Stimulated activated CD8-positive, alpha-beta memory T cell treated with anti-CD3 and anti-CD28 coated beads, Interleukin-2, amount 100 ng/mL, for 48 hours (primary cell): ENCODE measurements at places on chromosomes 6 and 20.

- no peak for DNase-seq
Measured at GRCh38 chr20:10263385-10264165, 44.9 kb downstream of the SNAP25 start.

- DNase-seq = no peak
Measured at GRCh38 chr20:25076731-25077609, 5.0 kb downstream of the VSX1 start.

GRCh38 chr6:21348146-21348503, 245.4 kb upstream of the SOX4 start:
- no peak for DNase-seq

DNA sequence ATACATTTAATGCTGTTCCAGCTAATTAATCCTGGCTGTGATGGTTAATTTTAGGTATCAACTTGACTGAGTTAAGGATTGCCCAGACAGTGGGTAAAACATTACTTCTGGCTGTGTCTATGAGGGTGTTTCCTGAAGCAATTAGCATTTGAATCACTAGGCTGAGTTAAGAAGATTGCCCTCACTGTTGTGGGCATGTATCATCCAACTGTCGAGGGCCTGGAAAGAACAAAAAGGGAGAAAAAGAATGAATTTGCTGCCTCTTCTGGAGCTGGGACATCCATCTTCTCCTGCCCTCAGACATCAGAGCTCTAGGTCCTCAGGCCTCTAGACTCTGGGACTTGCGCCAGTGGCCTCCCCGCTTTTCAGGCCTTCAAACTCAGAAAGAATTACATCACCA, 34.3 kb downstream of the SDHAF4 start:
- no peak for DNase-seq

- no peak for DNase-seq
Measured at GRCh38 chr20:38144598-38144973, 20.5 kb downstream of the TGM2 start.

GRCh38 chr6:148064406-148065134, 278.1 kb upstream of the SASH1 start:
- DNase-seq = no peak

- DNase-seq = no peak
Measured at GRCh38 chr20:33082546-33082945, 3.1 kb downstream of the BPIFB4 start.

DNA sequence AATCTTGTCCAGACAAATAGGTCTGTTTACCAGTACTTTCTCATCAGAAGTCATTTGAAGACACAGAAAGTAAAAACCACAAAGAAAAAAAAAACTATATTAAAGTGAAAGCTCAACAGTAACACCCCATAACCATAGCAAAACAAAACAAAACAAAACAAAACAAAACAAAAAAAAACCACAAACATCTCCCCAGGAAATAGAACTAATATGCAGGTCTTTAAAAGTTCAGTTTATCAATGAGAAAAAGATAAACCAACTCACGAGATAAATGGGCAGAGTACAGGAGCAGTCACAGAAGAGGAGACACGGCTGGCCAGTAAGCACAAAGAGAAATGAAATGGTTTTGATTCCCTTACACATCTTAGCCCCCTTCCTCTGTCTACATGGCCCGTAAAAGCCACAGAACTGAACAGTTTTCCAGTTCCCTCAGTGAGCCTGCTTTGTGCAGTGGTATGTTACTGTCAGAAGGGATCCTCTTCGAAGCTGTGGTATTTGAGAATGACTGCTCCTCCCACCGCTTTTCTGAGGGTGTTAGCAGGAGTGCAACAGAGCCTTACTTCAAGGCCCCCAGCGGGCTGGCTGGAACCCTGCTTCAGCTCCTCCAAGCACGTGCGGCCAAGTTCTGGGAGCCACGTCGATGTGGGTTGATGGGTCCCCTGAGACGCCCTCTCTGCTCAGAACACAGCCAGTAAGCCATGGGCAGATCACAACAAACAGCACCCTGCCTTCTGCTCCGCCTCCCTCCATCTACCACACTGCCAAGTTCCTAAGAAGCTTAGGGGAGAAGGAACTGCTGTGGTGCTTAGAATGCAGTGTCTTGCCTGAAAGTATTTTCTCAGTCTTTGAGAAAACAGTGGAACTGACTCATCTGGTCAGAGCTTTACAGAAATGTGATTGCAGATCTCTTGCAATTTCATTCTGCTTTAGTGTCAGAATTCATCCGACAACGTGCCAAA, 14.0 kb downstream of the UST start:
- peak; percentile 17 for DNase-seq

DNA sequence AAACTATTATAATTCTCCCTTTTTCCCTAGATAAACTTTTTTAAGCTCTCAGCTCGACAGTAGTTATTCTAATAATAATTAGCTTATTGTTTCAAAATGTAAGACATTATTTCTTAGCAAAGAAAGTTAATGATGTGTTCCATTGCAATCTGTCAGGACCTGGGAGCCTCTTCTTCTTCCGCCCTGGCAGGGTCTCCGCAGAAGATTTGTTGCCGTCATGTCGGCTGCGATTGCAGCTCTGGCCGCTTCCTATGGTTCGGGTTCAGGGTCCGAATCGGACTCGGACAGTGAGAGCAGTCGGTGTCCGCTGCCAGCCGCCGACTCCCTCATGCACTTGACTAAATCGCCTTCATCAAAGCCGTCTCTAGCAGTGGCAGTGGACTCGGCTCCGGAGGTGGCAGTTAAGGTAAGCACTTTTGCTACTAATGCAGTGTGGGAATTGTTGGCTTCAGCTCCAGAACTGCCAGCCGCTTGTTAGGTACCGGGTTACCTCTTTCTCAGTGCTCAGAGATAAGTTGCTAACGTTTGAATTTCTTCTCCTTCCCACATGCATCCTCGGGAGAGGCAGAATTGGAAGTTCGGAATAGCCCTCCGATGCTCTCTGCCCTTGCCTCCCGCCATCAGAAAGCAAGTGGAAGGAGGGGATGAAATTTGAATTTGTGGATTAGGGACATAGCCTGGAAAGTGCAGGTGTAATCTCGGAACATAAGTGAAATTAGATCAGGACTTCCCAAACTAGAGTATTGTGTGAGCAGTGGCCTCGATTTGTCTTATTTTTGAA, at the start of gene CDC40:
TSS of gene CDC40 (plus strand) at position 200 of the 781 bp plus-strand sequence. CDS start at position 218, 18 bp downstream.
- peak; percentile 34 for DNase-seq

- DNase-seq = no peak
Measured at GRCh38 chr20:59375541-59375940, 75.1 kb downstream of the EDN3 start.

DNA sequence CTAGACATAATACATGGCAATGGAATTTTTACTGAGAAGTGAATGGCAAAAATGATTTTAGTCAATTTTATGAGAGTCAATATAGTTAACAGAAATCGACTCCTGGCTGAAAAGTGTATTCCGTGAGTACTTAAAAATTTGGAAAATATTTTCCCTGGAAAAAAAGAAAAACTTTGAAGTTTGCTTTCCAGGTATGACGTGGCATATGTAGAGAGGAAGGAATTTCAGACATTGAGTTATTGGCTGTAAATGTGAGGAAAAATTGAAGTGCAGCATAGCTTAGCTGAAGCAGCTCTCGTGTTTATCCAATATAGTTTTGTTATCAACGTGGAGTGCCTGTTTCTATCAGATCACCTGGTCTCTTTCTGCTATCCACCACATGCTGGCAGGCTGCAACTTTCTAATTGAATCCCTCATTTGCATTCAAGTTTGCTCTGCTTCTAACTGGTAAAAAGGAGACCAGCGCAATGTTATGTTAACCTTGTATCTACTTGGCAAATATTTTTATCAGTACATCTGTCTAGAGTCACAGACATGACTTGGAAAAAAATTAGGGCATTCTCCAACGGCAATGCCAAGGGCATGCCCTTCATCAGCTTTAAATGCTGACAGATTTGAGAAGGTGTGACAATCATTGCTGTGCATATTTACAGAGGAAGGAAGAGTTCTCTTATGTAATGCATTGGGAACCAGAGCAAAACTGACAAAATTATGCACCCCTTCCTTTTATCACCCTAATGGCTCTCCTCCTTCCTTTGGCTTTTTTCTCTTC, 1102.8 kb upstream of the FLRT3 start:
- no peak for DNase-seq

- no peak for DNase-seq
Measured at GRCh38 chr6:129606664-129607063, 103.3 kb downstream of the ARHGAP18 start.

DNA sequence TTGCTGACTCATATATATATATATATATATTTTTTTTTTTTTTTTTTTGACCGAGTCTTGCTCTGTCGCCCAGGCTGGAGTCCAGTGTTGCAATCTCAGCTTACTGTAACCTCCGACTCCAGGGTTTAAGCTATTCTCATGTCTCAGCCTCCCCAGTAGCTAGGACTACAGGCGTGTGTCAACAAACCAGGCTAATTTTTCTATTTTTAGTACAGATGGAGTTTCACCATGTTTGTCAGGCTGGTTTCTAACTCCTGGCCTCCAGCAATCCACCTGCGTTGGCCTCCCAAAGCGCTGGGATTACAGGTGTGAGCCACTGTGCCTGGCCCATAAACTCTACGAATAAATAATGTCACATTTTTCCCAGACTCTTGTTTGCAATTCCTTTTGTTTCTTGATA, 4.8 kb downstream of the LRP11 start:
- DNase-seq = no peak

- DNase-seq = no peak
Measured at GRCh38 chr6:52155791-52156576, 30.2 kb upstream of the IL17A start.

DNA sequence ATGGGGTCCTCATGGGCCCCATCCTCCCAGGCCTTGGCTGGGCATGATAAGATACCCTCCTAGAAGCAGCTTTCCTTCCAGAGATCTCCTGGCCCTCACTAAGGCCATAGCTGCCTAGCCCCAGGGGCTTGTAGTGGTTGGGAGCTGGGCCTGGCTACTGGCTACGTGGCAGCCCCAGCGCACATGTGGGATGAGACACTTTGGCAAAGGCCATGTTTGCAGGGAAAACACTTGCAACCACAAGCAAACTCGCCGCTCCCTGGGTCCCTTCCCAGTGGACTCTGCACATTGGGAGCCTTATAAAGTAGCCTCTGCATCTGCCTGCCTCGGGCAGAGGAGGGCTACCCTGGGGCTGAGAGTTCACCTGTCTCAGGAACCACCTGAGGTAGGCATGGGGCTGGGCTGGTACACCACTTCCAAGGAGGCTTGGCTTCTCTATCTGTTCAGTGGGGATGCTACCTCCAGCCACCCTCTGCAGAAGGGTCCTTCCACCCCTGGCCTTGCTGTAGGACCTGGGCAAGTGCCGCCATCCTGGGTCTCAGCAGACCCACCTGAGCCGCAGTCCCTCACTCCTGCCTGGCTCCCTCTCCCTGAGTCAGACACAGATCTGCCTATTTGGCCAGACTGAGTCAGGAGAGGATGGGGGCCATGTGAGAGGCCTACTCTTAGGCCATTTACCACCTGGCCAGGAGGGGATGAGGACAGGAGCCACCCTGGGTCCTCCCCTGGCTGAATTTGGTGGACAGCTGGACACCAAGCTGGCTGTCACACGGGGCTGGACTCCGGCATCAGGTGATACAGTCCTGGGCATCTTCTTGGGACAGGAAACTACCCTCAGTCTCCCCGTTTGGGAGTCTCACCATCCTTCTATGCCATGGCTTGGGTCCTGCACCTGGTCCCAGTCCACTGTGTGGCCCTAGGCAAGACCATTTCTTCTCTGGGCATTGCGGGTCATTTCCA, at the start of gene BPIFB2:
TSS of gene BPIFB2 (plus strand) at position 329 of the 960 bp plus-strand sequence. CDS start 871 bp downstream, outside the sequence.
- no peak for DNase-seq

GRCh38 chr6:162863821-162864220, 136.0 kb downstream of the PACRG start:
- no peak for DNase-seq

DNA sequence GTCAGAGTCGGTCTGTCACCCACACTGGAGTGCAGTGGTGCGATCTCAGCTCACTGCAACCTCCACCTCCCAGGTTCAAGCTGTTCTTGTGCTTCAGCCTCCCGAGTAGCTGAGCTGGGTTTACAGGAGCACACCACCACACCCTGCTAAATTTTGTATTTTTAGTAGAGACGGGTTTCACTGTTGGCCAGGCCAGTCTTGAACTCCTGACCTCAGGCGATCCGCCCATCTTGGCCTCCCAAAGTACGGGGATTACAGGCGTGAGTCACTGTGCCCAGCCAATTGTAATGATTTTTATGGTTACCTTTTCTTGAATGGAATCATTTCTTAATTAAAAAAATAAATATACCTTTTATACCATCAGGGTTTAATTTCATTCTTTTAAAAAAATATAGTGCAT, 105.7 kb downstream of the MTHFD1L start:
- no peak for DNase-seq

GRCh38 chr20:58719971-58720371, 27.4 kb downstream of the NPEPL1 start:
- DNase-seq = no peak

- DNase-seq = no peak
Measured at GRCh38 chr6:168439794-168440450, 1.1 kb upstream of the SMOC2 start.

- DNase-seq = no peak
Measured at GRCh38 chr20:45090481-45090880, 10.4 kb downstream of the KCNS1 start.

- DNase-seq = no peak
Measured at GRCh38 chr20:38085026-38085425, 51.5 kb downstream of the RPRD1B start.

GRCh38 chr6:6148192-6148815, 141.6 kb upstream of the NRN1 start:
- no peak for DNase-seq

DNA sequence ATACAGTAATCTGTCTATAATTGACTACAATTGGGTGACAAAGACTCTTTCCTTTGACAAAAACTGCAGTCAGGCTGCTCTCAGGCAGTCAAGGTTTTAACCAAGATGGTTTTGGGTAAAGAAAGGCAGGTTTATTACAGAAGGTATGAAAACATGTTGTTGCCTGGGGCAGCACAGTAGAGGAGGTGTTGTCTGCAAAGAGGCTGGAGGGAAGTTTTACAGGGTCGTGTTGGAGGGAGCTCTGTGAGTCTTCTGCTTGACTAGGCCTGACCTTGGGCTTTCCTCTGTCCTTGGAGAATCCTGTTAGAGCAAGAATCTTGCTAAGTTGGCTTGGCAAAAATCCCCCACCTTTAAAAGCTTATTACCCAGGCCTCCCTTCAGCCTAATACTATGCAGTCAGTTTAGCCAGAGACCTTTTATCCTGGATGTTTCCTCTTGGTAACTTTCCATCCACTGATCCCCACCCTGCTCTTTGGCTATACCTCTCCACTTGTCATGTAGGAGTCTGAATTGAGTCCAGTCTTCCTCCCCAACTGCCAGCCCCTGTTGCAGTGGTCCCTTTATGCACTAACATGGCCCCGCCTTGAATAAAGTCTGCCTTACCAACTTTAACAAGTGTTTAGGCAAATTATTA, 143.0 kb upstream of the SLC22A16 start:
- DNase-seq = no peak
